Stimulated activated CD4-positive, alpha-beta T cell treated with anti-CD3 and anti-CD28 coated beads, Interleukin-12 subunit alpha, Interleukin-12 subunit beta, amount 100 ng/mL, for 24 hours (primary cell): ENCODE measurements at places on chromosomes 11 and 22.
A peak's percentile ranks its signal among the peaks of the same experiment; 100 is the strongest.

DNA sequence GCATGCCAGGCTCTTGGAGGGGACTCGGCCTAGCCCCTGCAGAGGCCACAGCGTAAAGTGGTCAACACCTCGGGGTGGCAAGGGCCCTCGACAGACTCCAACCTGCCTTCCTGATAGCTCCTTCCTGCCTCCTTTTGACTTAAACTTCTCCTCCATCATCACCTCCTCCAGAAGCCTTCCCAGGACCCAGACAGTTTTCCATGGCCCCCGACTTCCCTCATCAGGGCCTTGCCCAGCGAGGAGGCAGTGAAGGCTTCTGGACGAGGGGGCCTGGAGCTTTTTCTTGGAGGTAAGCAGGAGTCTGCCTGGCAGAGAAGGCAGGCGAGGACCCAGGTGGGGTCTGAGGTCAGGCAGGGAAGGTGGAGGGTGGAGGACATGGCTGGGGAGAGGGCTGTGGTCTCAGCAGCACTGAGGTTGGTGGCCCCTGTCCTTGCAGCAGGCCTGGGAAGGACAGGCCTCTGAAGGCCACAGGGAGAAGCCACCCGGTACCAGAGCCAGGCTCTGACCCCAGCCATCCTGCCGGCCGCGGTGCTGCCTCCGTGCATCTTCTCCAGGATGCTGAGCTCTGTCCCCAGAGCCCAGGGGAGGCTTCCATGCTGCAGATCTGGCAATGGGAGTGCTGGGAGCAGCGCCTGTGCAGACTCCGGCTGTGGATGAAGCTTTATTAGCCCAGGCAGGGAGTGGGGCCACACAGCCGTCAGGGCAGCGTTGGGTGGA, 81.4 kb downstream of the WNT7B start:
- no peak for DNase-seq

DNA sequence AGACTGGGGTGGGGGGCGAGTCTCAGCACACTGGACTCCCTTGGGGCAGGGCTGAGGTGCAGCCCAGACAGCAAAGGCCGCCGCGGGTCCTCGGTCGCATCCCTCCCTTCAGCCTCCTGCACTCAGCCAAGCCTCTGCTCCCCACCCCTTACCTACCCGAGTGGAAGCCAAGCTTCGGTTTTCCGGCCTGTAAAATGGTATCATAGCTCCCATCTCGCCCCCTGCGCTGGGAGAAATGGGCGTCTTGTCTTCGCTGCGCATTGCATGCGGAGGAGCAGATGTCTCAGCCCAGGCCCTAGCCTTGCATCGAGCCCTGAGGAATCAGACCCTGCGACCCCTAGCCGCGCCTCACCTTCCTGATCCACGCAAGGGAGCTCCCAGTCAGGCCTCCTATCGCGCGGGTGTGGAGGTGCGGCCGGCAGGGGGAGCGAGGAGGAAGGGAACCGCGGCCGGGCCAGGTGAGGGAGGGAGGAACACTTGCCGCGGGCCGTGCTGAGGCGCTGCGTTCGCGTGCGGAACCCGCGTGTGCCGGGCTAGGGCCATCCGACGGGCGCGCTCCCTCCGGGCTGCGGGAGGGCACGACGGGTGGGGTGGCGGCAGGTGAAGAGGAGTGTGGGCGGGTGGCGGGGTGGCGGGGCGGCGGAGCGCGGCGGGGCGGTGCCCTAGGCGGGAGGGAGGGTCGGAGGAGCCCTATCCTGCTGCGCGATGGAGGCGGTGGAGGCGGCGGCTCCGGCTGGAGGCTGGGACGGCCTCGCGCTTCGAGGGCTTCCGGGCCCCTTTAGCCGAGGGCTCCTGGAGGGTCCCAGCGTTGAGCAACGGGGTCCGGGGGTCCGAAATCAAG, 4.1 kb upstream of the TBX1 start:
- peak; percentile 47 for DNase-seq

GRCh38 chr11:24754406-24754805, 257.6 kb downstream of the LUZP2 start:
- DNase-seq = no peak

- no peak for DNase-seq
Measured at GRCh38 chr11:79694368-79694767, 253.5 kb upstream of the TENM4 start.

GRCh38 chr11:115276799-115277198, 227.4 kb downstream of the CADM1 start:
- no peak for DNase-seq

GRCh38 chr11:104700609-104701008, 197.7 kb downstream of the CASP12 start:
- no peak for DNase-seq

GRCh38 chr11:120192831-120193625, 17.8 kb upstream of the OAF start:
- DNase-seq = no peak

DNA sequence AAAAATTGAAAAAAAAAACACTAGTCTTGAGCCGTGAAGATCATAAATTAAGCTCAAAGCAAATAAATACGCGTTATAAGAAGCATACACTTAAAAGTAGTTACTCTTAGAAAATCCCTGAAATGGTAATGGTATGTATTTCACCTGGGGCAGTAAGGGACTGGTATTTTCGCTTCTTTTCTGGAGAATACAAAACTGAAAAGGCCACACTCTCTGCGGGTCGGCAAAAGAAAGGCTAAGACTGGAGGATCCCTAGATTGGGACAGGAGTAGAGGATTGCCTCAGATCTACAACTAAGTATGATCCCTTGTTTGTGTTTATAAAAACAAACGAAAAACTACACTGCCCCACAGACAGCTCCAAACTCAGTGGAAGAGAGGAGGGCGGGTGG, 617 bp downstream of the TSG101 start:
- DNase-seq = no peak

- DNase-seq = no peak
Measured at GRCh38 chr11:125407046-125407445, 89.0 kb downstream of the FEZ1 start.

GRCh38 chr22:21688706-21689381, 23.0 kb downstream of the PPIL2 start:
- DNase-seq = no peak

- DNase-seq = no peak
Measured at GRCh38 chr22:48824712-48825651, 1002.7 kb downstream of the BRD1 start.

DNA sequence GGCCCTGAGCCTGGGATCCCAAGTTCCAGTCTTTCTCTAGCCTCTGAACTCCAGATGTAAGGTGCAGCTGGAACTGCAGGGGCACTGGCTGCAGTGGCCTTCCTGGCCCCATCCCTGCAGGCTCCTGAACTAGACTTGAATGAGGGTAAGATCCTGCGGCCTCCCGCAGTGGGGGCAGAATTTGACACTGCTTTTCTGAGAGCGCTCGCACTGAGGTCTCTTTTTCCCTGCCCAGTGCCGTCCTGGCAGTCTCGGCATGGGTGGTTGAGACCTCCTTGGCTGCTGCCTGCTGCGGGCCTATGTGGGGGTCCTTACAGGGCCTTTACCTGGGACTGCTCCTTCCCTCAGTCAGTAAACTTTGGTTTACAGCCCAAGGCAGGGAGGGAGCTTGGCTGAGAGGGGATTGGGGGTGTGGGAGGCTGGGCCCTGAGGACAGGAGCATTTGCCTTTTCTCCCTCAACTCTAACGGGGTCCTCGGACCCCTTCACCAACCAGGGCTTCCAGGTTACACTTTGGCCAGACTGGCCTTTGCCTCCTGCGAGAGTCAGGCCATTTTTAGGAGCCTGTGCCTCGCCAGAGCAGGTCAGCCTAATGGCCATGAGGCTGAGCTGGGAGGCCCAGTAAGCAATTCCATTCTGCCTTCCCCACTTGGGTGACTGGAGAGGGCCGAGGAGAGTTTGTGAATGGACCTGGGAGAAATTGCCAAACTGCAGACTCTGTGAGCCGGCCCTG, 35.4 kb downstream of the FAM83F start:
- DNase-seq = no peak

DNA sequence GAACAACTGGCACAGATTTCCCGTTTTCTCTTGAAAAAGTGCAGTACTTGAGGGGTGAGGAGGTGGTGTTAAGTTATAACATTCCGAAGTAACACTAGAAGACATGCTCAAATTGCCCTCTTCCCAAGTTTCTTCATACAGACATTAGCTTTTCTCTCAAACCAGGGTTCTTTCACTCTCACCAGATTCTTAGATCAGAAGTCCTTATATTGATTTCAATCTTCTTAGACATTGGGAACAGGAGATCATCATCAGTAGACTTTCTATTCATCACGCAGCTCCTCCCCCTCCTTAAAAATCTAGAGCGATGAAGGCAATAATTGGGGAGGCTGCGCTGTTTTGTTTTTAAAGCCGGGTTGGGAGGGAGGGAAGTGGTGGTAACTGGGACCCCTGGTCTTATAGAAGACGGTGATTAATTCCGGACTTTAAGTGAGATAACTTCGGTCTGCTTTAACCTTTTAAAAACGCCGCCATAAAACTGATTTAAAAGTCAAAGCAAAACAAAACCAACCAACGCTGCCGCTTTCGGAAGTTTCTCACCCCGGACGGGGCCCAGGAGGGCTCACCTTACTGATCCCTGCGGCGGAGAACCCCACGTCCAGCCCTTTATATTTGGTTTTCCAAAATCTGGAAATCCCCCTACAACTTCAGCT, 665 bp downstream of the USP28 start:
- no peak for DNase-seq

DNA sequence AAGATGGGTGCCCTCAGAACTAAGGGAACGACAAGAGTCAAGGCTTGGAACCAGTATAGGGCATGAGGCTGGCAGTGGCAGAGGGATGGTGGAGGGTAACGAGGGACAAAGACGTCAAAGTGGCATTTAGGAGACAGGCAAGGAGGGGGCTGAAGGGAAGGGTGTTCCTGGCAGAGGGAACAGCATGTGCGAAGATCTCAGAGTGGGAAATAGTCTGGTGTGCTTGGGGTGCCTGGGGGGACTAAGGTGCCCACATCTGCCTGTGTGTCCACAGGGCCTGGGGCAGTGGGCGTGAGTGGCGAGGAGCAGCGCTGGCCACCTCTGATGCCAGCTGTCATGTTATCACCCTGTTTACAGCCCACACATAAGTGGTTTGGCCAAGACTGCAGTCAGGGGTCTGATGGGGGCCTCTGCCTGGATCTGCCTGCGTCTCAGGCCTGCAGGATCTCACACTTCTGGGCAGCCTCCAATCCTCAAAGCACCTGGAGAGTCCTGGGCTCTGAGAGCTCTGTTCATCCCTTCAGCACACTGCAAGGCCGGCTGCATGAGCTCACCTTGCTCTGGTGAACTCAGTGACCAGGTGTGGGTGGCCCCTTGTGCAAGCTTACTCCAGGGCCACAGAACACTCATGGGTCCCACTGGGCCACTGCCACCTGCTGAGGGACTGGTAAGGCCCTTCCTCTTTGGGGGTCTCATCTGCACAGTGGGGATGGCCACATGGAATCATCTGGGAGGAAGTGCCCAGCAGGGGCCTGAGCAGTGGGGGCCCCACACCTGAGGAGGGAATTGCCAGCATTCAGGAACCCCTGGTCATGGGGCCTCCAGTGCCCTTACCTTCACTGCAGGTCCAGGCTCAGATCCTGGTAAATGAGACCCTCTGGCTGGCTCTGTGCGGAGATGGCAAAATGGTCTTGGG, 89.7 kb upstream of the SHISAL1 start:
- DNase-seq = no peak

DNA sequence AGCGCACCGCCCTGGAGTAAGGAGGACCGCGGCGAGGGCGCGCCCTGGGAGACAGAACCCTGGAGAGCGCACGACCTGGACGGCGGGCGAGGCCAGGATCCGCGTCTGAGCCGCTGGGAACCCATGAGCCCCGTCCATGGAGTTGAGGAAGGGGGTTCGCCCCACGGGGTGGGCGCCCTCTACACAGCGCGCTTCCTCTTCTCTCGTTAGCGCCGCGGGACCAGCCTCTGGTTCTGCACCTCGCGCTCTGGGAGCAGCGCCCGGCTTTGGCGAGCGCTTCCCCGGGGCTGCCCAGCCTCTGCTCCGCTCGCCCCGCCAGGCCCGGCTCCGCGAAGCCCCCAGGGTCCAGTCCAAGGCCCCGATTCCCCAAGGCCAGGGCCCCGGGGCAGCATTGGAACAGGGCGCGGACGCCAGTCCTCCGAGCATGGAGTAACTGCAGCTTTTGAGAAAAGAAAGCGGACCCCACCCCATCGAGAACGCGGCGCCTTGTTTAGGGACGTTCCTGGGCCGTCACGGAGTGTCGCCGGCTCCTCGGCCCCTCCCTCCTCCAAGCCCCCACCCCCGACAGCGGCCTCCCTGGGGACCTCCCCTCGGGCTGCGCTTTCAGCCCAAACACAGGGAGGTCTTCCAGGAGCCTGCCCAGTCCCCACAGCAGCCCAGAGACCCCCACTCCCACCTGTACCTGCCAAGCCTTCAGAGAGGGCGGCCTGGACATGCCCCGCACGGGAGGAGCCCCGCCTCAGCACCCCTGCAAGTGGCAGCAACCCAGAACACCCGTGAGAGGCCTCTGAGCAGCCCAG, 56.2 kb downstream of the BRD1 start:
- DNase-seq = no peak

DNA sequence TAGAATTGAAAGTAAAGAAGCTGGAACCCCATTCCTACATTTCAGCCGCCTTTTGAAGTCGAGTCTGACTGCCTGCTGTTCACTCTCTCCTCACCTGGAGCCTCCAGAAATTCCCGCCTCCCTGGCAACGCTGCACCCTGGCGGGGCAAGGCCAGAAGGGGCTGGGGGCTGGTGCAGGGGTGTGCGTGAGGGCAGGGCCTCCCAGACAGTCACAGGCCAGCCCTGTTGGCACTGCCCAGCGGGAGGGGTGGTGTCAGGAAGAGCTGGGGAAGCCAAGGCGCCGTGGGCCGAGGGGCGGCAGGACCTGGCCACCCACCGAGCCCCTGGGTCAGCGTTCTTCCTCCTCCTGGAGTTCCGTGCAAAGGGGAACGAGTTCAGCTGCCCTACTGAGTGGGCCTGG, 123.2 kb downstream of the KCNQ1OT1 start:
- no peak for DNase-seq

GRCh38 chr22:35409783-35410662, 10.1 kb downstream of the MCM5 start:
- no peak for DNase-seq

DNA sequence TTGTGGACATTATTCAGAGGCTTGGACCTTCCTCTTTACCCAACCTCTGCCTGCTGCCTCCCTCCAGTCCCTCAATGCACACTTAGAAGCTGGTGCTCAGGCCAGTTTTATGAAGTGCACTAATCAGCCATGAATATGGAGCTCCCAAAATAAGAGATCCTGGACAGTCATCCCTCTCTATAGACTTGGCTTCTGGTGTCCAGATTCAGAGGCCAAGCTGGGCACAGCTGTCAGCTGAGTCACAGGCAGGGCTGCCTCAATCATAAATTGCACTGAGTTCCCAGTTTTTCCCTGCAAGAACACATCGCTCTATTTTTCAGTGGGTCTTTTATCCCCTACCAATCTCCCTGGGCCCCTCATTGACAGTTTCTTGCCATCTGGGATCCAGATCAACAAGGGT, 161.7 kb upstream of the CADM1 start:
- DNase-seq = no peak

GRCh38 chr22:46508491-46508999, 28.9 kb downstream of the CELSR1 start:
- DNase-seq = no peak
